Activated CD4-positive, alpha-beta T cell treated with anti-CD3 and anti-CD28 coated beads, Interleukin-2, amount 10 ng/mL, durations not matched to agents 7 days and 5 days (primary cell): ENCODE measurements at places on chromosomes 1 and 21.

DNA sequence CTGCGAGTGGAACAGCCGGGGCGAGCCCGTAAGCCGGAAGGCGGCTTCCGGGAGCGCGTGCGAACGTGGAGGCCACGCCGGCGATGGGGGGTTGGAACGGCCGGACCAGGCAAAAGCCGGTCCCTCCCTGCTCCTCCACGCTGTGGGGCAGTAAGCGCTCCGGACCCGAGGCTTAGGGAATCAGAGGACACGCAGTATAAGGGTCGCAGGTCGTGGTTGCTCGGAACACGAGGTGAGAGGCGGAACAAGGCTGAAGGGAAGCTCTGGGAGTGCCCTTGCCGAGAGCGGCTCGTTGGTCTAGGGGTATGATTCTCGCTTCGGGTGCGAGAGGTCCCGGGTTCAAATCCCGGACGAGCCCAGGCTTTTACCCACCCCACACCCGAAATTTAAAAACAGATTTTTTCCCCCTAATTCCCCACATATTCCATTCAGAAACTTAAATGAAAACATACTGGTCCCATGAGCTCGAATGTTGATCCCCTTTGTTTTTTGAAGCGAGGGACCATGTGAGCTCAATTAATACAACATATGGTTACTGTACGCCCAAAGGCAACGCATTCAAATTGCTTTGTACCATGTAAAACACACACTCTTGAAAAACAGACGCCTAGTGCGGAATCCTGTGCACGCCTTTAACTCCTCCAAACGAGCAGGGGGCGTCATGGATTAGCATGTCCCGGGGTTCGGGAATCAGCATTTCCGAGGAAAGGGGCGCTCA lies 7.2 kb upstream of the MPZL1 start:
- H3K27ac ChIP-seq: peak overlapping the region; percentile 92
- peaks cover 6% of the 10 kb centered on the region for H3K27me3 ChIP-seq
- peak; percentile 86 for DNase-seq

DNA sequence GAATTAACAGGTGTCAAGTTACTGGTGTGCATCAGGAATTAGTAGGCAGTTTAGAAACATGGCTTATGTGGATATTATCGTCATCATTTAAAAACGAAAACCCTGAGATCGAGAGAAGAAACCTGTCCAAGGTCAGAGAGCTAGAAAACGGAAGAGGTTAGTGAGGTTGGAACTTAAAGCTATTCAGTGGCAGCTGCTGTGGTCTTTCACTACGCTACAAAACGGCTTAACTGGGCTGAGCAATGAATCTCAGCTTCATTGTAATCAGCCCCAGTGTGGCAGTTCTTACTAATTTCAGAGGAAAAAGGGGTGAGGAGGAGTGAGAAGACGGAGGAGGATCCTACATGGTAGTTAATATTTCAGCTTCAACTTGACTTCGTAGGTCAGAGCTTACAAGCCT lies 77.9 kb downstream of the DAB1 start:
- H3K4me1 ChIP-seq: no peaks in the 10 kb centered on the region
- no peak overlapping the region for H3K4me3 ChIP-seq
- no peak for DNase-seq

- H3K27me3 ChIP-seq: peaks cover 9% of the 10 kb centered on the region
- no peaks in the 10 kb centered on the region for H3K36me3 ChIP-seq
- H3K4me3 ChIP-seq: peak overlapping the region; percentile 50
Measured at GRCh38 chr21:35227786-35228185, 178.7 kb upstream of the RUNX1 start.

GRCh38 chr1:223332997-223333396 lies 31.0 kb downstream of the SUSD4 start:
- H3K36me3 ChIP-seq: no peaks in the 10 kb centered on the region
- H3K4me1 ChIP-seq: no peaks in the 10 kb centered on the region
- no peaks in the 10 kb centered on the region for H3K27me3 ChIP-seq
- no peak overlapping the region for H3K4me3 ChIP-seq

DNA sequence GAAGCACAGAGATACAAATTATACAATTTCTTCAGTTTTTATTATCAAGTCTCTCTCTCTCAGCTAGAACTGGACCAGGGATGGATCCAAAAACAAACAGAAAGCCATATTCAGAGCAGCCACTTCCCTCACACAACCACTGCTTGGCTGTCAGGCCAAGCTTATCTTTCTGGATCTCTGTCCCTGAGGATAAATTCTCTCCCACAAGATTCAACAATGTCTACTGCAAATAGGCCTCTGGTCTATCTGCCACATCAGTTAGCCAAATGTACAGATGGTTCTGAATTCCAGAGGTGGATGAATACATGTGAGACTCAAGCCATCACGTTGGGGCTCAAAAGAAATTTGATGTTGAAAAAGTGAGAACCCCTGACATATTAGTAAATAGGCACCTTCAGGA lies 350.9 kb downstream of the LTN1 start:
- no peaks in the 10 kb centered on the region for H3K27me3 ChIP-seq
- no peak overlapping the region for H3K27ac ChIP-seq

GRCh38 chr1:77832901-77833300 lies 53.5 kb downstream of the MIGA1 start:
- H3K4me3 ChIP-seq: no peak overlapping the region
- H3K27me3 ChIP-seq: no peaks in the 10 kb centered on the region
- peaks cover 15% of the 10 kb centered on the region for H3K36me3 ChIP-seq
